ENCODE measurements at places on chromosomes 13 and 19.

DNA sequence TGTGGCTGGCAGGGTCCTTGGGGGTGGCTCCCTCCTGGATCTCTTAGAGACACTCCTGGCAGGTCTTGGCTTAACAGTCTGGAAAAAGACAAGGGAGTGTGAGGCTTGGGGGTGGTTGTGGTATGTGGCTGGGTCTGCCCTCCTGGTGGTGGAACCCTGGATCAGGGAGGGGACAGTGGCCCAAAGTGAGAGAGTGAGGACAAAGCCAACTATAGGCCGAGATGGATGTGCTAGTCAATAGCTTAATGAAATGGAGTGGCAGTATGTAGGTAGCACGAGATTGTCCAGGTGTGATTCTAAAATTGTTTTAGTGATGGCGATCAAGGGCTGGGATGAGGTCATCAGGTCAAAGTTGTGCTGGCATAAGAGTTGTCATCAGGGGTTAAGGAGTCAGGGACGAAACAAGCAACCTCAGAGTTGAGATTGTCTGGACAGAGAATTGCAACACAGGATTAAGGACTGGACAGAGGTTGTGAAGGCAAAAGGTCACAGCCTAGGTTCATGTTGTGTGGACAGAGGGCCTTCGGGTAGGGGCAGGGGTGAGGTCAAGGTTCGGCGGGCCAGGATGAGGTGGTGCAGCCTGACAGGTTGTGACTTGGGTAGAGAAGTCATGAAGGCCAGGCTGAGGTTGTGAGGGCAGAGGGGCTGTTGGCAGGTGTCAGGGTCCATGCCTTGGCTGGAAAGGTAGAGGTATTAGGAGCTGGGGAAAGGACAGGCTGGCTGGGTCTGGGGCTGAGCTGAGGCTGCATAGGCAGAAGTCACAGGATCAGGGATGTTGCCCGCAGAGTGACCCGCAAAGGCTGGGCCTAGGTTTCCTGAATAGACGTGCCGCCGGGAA, 4.5 kb upstream of the RASAL3 start:
- DNase-seq = no peak

DNA sequence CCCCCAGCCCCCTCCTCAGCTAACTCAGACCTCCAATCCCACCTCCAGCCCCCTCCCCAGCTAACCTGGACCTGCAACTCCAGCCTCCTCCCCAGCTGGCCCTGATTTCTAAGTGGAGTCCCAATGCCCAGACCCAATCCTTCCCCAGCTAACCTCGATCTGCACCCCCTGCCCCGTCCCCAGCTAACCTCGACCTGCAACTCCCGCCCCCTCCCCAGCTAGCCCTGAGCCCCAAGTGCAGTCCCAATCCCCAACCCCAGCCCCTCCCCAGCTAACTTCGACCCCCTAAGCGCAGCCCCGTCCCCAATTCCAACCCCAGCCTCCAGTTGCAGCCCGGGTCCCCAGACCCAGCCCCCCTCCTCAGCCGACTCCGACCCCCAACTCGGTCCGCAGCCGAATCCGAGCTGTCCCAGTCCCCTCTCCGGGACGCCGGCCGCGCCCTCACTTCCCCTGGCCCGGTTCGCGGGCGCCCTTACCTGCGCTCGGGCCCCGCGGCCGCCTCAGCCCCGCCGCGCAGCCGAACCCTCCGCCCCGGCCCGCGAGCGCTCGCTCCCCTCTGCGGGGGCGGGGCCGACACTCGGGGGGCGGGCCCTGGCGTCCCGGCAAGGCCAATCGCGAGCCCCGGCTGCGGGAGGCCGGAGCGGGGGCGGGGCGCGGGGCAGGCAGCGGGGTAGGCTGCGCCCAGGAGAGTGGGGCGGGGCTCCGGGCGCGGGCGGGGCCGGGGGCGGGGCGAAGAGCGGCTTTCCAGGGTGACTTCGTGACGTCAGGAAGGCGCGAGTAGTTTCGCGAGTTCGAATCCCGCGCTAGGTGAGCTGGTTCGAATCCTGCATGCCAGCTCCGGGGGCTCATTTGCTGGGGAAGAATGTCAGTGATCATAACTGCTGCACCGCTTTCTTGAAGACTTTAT, at the start of gene GNG7:
GNG7 (minus strand) TSS at position 525 of the 907 bp plus-strand sequence. CDS start 182,006 bp downstream, outside the sequence.
- peak; percentile 24 for DNase-seq

GRCh38 chr13:47206111-47206510, 309.3 kb upstream of the HTR2A start:
- no peak for DNase-seq

DNA sequence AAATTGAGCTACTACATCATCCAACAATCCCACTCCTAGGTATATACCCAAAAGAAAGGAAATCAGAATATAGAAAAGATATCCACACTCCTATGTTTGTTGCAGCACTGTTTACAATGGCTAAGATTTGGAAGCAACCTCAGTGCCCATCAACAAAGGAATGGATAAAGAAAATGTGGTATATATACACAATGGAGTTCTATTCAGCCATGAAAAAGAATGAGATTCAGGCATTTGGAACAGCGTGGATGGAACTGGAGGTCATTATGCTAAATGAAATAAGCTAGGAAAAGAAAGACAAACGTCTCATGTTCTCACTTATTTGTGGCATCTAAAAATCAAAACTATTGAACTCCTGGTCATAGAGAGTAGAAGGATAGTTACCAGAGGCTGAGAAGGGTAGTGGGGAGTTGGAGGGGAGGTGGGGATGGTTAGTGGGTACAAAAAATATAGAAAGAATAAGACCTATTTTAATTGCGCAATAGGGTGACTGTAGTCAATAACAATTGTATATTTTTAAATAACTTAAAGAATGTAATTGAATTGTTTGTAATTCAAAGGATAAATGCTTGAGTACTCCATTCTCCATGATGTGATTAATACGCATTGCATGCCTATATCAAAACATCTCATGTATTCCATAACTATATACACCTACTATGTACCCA, 27.0 kb upstream of the HNRNPA1L2 start:
- no peak for DNase-seq

DNA sequence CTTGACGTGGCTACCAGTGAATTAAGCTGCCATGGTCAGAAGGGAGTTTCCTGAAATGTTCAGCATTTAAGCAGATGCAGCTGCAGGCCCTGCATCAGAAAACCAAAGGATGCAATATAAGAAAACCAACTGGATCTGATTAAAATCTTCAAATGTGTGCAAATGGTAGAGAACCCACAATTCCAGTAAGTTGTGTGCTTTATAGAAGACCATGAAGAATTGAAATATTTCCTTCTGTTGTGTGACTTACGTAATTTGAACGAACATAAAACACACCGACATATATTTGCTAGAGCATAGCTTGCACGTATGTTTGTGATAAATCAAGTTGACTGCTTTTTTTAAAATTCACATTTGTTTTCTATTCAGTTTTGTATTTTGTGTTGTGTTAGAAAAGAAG, 191.4 kb downstream of the COL4A1 start:
- DNase-seq = no peak

DNA sequence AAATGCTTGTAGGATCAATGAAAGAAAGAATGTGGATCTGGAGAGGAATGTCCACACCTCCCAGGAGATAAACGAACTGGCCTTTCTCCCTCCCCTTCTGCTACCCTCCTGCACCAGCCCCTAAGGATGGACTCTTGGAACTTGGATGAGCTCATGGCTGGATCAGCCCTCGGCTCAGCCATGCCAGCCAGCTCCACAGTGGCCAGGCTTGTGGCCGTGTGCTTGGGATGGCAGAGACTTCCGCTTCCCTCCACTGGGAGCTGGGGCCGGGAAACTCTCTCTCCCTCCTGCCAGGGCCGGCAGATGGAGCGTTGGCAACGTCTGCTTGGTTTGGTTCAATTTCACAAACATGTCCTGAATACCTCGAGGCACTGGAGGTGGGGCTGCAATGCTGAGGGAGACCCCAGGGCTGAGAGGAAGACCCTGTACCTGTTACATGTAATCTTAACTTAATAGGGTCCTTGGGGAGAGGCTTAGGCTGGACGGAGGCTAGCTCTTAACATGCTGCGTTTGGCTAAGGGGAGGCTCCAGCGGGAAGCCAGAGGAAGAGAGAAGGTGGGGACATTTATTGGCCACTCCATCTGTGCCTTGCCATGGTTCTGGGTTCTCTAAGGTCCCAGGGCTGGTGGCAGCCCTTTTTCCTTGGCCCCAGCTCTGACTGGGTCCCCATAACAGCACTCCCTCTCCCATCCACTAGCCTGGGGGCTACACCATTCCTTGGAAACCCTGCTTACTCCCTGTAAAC, 152.5 kb downstream of the IER2 start:
- no peak for DNase-seq

DNA sequence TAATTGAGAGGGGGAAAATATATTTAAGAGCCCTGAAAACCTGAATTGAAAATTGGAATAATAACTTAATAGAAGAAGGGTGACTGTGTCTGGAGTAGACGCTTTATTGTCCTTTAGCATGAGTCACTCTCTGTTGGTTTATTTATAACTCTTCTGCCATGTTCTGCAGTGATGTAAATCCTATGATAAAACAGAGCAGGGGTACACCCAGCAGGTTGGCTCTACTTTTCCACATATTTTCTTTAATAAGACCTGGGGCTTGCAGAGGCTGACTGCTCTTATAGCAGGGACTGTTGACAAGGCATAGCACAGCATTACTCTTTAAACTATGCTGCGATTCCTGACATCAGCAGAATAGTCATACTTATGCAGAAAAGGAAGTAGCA, 389.9 kb upstream of the PCDH9 start:
- DNase-seq = peak; percentile 16

GRCh38 chr19:1482361-1483130, 3.5 kb upstream of the C19orf25 start:
- no peak for DNase-seq

DNA sequence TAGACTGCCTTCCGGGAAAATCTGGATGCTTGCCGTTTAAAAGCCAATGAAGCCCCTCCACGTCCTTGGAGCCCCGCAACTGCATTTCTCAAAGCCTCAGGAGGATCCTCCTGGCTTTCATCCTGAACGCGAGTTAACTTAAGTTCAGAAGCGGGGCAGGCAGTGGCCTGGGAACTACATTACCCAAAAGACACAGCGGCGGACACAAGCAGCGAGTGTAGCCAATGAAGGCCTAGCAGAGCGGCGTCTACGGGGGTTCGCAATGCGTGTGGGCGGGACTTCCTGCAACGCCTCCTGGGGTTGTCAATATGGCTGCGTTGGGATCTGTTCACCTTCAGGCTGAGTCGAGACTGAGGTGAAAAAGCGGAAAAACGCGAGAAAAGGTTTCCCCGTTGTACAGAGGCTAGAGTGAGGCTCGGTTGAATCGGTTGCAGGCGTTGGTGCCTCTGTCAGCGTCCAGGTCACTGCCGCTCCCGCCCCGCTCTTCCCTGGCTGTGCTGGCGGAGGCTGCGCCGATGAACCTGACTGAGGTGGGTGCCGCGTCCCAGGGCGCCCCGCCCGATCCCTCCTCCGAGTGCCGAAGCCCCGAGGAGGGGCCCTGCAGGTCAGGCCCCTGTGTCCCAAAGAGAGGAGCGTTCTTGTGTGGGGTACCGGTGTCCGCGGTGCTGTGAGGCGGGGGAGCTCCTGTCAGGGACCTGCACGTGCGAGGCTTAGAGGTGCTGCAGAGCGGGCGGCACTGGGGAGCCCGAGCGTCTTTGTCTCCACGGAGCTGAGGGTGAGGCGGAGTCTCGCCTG, at the start of gene ZNF17:
ZNF17 (plus strand) TSS at position 285 of the 795 bp plus-strand sequence. CDS start 2,455 bp downstream, outside the sequence.
- DNase-seq = peak; percentile 87

GRCh38 chr13:41386211-41386610, 71.1 kb upstream of the RGCC start:
- no peak for DNase-seq

GRCh38 chr13:91592056-91593014, 193.9 kb downstream of the GPC5 start:
- DNase-seq = no peak

DNA sequence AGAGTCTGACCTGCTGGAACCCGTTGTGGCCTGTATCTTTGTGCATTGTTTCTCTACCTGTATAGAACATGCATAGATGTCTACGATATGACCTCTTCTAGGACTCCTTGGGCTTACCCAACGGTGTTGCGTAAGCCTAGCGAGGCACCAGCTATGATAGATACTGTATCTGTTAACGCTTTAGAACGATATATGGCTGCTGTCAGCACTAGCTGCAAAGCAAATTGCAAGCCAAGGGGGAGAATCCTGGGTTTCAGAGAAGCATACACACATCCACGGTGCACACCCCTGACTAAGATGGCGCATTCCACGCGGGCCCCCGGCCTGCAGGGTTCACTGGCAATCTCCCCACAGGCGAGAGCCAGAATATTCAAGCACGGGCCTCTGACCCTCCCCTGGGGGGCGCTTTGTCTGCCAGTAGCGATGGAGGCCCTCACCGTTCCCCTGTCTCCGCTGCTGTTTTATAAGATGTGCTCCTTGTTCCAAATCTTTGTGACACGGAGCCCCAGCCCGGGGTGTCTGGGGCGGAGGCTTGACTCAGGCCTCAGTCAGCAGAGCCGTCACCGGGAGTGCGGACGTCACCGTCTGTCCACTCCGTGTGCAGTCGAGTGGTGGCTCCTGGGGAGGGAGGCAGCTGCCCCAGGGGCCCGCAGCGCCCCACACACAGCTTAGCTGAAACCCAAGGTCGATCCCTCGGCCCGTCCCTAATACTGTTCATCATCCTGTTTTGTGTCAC, 12.9 kb upstream of the RPS15 start:
- no peak for DNase-seq

- DNase-seq = no peak
Measured at GRCh38 chr19:38889803-38890202, 9.6 kb downstream of the SIRT2 start.

DNA sequence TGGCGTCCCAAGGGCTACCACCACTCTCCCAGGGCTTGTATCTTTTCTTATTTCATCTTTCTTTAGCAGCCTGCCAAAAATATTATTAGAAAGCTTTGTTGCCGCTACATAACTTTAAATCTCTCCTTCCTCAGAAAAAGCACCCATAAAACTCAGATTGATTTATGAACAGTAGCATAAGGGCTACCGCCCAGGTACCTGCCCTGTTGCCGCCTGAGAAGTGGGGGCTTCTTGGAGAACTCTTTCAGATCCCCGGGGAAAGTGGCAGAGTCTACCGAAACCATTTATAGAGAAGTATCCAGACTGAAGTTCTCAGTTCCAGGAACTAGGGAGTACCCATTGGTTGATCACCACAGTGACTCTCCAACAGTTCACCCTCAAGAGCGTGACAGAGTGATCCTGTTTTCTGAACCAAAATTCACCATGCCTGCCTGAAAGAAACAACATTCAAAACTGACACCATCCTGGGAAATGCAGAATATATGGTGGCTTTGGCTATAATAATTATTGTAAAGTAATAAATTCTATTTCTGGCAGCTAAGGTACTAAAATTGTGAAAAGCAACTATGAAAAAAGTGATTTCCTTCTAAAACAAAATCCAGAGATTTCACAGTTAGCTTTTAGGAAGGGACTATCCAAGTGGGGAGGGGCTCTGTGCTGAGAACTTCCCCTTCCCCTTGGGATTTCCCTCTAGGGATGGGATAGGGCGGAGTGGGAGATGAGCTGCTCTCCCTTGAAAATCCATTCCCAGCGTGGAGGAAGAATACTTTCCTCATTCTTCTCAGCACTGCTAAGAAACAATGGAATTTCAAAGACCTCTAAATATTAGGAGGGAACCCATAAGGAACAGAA, 877 bp upstream of the N4BP2L1 start:
- no peak for DNase-seq

DNA sequence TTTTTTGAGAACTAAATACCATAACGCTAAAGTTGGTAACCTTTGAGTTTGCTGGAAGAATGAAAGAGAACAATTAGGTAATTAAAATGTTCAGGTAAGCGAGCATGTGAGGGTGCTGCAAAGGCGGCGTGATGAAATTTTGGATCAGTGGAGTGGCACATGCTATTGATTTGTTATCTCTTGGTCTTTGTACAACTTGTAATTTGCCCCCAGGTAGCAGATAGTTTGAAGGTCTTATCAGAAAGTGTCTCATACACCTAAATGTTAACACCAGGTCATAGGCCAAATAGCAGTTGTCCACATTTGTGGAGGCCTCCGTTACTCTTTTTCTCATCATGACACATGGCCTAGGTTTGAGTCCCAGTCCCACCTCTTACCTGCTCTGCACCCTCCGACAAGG, 14.9 kb downstream of the ARHGAP35 start:
- no peak for DNase-seq

GRCh38 chr13:79692846-79693245, 211.9 kb downstream of the NDFIP2 start:
- DNase-seq = peak; percentile 75

Data from astrocyte of the cerebellum (primary cell).